ENCODE measurements at places on chromosomes 1 and 21. TPM values are rescaled to one million over a fixed set of nuclear protein-coding genes. Genes with fewer than 3 reads are reported as not detected.

FAM72D gene
- not detected for total RNA-seq

TNFSF4 gene
- total RNA-seq, result 1.1 TPM

HES5 gene
- total RNA-seq, result 0.76 TPM

KCNJ9 gene
- total RNA-seq, result not detected

NBPF6 gene
- not detected for total RNA-seq

SNX7 gene
- 16.8 TPM for total RNA-seq

ELAPOR1 gene
- 18.6 TPM for total RNA-seq

FOXO6 gene
- 0.49 TPM for total RNA-seq

CD2 gene
- 23.5 TPM for total RNA-seq

HSD3B2 gene
- total RNA-seq, result not detected

GPR37L1 gene
- total RNA-seq, result not detected

ANKRD45 gene
- total RNA-seq, result 17.9 TPM

SH3D21 gene
- 4.4 TPM for total RNA-seq

- DNase-seq, result no peak
Measured at GRCh38 chr1:178310685-178311105, 186.1 kb downstream of the CLEC20A start.

GRCh38 chr1:198232378-198232777, 75.6 kb downstream of the NEK7 start:
- no peak for DNase-seq

- DNase-seq, result no peak
Measured at GRCh38 chr1:46244656-46245371, 2.7 kb upstream of the RAD54L start.

DNA sequence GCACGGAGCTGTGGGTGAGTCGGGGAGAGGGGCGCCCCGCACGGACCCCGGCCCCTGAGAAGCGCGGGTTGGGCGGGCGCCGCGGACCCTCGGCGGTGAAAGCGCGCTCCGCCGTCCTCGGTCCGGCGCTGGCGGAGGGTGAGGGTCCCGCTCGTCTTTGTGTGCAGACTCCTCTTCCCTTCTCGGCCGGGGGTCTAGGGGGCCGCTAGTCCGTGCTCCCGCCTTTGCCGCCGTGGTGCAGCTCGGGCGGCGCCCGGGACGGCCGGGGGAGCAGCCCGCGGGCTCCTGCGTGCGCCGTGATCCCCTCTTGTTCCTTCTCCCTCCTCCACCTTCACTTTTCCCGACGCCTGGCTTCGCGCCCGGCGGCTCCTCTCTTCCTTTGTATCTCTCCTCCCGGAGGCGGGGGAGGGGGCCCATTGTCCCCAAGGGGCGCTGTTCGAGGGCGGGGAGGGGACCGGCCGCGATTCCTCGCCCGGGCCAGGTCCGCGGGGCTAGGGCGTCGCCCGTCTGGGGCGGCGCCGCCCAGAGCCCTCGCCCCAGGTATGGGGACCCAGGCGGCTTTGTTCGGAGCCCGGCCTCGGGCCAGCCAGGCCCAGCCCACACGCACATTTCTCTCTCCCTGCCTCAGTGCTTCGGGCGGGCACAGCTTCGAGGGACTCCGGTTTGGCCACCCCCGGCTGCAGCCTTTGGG, 519 bp downstream of the FNBP1L start:
- peak; percentile 35 for DNase-seq

GRCh38 chr1:56874689-56875088, 20.1 kb downstream of the C8A start:
- no peak for DNase-seq

GRCh38 chr1:177848577-177848976, 121.3 kb downstream of the SEC16B start:
- DNase-seq, result no peak

DNA sequence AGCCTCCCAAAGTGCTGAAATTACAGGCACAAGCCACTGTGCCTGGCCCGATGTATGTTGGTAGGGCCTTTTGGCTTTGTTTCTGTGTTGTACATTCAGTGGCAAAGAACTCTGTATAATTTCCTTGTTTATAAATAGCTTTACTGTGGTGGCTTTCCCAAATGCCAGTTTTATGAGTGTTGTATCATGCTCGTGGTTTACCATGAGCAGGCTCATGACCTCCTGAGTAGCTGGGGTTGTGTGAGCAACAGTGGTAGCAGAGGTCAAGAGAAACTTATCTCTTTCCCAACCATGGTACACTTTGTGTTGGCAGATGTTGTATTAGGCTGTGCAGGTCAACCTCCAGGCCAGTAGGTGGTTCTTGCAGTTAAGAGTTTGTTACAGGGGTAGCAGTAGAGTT, 420.4 kb upstream of the BEND5 start:
- DNase-seq, result no peak

DNA sequence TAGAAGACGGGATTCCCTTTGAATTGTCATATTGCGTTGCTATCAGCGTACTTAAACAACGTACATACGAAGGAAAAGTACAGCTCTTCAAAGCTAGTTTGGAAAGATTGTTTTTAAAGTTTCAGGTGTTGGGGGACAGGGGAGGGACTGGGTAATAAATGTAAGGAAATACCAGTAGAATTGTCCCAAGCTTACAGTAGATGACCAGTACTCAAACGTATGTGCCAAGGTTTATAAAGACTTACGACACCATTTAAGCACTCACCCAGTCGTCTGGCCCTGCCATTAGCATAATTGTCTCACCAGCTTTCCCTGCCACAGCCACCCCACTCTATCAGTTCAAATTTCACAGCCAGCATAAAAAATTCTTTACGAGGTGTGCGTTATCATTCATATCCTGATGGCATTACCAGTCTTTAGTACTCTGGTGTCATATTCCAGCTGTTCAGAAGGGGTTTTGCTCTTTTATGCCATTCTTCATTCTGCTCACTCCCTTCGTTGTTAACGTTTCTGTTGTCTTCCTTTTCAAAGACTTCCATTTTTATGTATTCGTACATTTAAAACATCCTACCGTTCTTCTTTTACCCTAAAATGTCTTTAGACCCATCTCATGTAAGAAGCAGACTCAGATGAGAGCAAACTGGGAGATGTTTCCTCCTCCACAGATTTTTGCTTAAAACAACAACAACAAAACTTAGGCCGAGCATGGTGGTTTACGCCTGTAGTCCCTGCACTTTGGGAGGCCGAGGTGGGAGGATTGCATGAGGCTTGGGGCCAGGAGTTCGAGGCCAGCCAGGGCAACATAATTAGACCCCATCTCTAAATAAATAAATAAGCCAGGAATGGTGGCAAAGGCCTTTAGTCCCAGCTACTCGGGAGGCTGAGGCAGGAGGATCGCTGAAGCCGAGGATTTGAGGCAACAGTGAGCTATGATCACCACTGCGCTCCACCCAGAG, 1.0 kb upstream of the HP1BP3 start:
- DNase-seq, result no peak

DNA sequence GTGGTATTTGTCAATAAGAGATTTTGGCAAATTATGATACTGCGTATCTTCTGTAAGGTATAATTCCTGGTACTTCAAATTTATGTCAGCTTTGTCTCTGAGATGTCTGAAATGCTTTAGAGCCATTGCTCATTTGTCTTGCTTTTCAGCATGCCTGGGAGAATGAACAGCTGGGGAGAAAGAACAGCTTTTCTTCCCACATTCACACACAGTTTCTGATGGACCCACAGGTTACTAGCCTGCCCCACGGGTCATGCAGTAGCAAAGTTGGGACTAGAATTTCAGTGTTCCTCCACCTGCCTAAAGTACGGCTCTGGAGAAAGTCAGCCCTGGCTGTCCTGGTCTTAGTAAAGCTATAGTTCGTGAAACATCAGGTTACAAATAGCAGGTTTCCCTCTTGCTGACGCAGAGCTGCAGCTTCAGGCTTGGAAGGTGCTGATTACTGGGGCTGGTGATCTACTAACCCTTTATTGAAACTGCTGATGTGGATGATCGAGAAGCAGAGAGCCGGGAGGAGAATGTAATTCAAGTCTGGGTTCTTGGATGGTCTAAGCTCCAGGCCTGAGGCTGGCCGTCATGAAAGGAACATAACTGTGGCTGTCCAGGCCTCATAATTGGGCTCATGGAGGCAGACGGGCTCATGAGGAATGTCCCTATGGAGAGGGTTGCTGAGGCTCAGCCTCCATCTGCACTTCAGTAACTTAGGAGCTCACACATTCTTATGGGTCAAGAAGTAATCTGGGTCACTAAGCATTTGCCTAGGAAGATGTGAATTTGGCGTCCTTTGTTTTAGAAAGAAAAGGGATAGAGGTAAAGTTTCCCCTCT, 12.4 kb downstream of the GALNT2 start:
- DNase-seq, result no peak

DNA sequence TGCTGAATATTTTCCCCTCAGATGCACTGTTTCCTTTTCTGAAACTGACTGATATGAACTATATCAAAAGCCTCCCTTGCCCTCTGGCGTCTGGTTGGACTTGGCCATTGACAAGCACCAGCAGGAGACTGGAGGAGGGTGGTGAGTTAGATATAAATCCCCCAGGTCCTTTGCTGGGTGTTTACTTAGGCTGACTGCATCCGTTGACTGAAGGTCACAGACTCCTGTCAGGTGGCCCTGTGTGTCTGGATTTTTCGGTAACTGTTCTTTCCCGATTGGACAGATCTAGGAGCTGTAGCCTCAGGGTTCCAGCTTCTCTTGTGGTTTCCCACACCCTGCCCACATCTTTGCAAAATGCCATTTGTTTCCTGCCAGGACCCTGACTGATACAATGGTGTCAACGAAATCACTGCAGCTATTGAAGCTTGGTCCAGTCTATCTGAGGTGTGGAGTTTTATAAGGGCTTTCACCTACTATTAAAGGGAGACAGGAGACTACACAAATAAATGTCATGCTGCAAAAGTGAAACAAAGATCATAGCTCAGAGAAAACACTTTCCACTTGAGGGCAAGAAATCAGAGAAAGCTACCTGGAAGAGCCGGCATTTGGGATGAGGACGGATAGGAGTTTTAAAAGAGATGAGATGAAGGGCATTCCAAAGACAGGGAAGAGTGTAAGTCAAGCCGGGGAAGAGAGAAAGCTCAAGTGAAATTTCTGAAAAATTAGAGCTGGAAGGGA, 1.5 kb upstream of the MAGI3 start:
- DNase-seq, result no peak

- no peak for DNase-seq
Measured at GRCh38 chr1:64878931-64879611, 87.3 kb downstream of the JAK1 start.

DNA sequence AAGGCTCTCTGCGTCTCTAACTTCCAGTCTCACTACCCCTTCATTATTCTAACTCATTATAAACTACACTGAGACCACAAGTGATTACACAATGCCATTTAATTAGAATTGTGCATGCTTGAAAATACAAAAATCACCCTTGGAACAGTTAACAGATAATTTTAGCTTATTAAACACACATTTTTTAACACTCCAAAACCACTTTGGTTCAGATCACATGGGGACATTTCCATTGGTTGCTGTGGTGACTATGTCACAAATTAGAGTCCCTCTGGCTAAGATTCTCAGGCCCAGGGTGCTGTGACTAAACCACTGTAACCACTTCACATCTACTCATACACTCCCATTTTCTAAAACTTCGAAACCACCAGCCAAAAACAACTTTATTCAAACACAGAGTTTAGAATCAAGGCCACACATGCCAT, 43.0 kb downstream of the JAK1 start:
- peak; percentile 45 for DNase-seq

GRCh38 chr1:68093737-68094136, 43.3 kb upstream of the DIRAS3 start:
- DNase-seq, result no peak

GRCh38 chr1:213998785-213999184, 11.0 kb downstream of the PROX1 start:
- DNase-seq, result no peak

- DNase-seq, result no peak
Measured at GRCh38 chr1:201021630-201022492, 1.7 kb downstream of the KIF21B start.

- no peak for DNase-seq
Measured at GRCh38 chr1:200161801-200162200, 134.3 kb downstream of the NR5A2 start.

DNA sequence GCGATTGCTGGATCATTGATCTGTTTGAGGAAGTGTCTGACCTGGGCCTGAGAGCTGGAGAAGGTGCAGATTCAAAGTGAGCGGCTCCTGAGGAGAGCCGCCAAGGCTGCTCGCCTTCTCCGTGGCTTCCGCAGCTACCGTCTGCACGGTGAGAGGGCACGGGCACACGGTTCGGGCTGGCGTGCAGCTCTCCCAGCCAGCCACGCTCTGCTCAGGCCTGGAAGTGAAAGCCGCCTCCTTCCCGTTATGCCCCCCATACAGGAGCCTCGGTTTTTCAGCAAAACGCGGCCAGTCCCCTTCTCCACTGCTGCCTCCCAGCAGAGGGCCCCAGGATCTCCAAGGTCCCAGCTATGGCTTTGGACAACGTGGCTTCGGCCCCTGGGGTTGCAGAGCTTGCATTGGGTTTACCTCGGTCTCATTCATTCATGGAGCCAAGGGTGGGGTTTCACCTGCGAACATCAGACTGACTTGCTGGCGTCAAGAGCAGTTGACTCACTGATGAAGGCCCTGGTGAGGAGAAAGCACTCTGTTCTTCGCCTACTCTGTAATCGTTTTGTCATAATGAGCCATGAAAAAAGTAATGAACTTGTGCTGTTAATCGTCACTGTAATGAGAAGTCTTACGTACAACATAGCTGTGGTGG, 24.4 kb upstream of the PDXK start:
- no peak for DNase-seq

- DNase-seq, result no peak
Measured at GRCh38 chr1:46188295-46189030, 9.8 kb downstream of the POMGNT1 start.

DNA sequence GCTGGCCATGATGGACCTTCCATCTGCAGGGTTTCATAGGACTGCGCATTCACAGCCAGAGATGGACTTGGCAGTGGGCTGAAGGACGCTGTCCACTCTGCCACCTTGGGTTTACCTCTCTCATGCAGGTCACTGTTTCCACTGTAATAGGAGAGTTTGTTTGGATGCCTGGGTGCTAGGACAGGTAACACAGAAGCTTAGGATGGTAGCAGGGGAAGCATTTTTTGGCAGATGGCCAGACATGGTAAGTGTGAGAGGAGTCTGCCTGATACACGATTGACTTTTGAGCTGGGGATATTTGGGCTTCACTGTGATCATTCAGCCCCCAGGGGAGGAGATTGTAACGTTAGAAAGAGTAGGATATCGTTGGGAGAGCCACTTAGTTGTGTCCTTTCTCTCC, 11.8 kb downstream of the PSEN2 start:
- DNase-seq, result no peak

GRCh38 chr1:202624781-202625108, 85.5 kb downstream of the SYT2 start:
- no peak for DNase-seq
